ENCODE measurements at places on chromosomes 2 and 18. TPM values are rescaled to one million over a fixed set of nuclear protein-coding genes. Genes with fewer than 3 reads are reported as not detected.

Gene RABL2A
- 20.9 TPM for total RNA-seq

Gene GALM
- total RNA-seq: 60.9 TPM

Gene CPO
- 0.11 TPM for total RNA-seq

Gene COL6A3
- total RNA-seq: 4.1 TPM

Gene ABCG8
- not detected for total RNA-seq

Gene MROH2A
- 0.12 TPM for total RNA-seq

Gene CFAP221
- total RNA-seq: 11.0 TPM

Gene SPC25
- total RNA-seq: 3.3 TPM

Gene PLA2R1
- 0.09 TPM for total RNA-seq

Gene ANKRD30B
- total RNA-seq: not detected

Gene PDCD1
- not detected for total RNA-seq

Gene REG1A
- not detected for total RNA-seq

Gene NEU2
- not detected for total RNA-seq

Gene SH3YL1
- 18.2 TPM for total RNA-seq

Gene MFSD6
- 0.63 TPM for total RNA-seq

Gene ABCB11
- total RNA-seq: 0.12 TPM

Gene ATOH8
- 10.6 TPM for total RNA-seq

Gene NR4A2
- total RNA-seq: 0.04 TPM

Gene CFC1
- 48.4 TPM for total RNA-seq

Gene POLR1B
- 7.8 TPM for total RNA-seq

Gene ARHGEF4
- 82.2 TPM for total RNA-seq

Gene C1GALT1C1L
- not detected for total RNA-seq

Gene VSNL1
- 3.9 TPM for total RNA-seq

Gene DIS3L2
- 37.7 TPM for total RNA-seq

Gene ACVR1C
- 0.04 TPM for total RNA-seq

Gene LIMS4
- 2.1 TPM for total RNA-seq

Gene CCDC148
- 0.78 TPM for total RNA-seq

Gene NT5C1B
- total RNA-seq: not detected

Gene SLC4A3
- total RNA-seq: 38.8 TPM

Gene SLC35F6
- 21.4 TPM for total RNA-seq

Gene KCTD1
- total RNA-seq: 23.1 TPM

Measured in cardiac muscle cell (in vitro differentiated cells and primary cell).